ENCODE measurements at places on chromosomes 6 and 20. TPM values are rescaled to one million over a fixed set of nuclear protein-coding genes. Genes with fewer than 3 reads are reported as not detected.

The TXLNB gene
- 0.27 TPM for polyA plus RNA-seq

The ADGRB3 gene
- not detected for polyA plus RNA-seq

The PROKR2 gene
- not detected for polyA plus RNA-seq

The FAM83B gene
- 6.0 TPM for polyA plus RNA-seq

The TRIM31 gene
- 37.8 TPM for polyA plus RNA-seq

The ACSS1 gene
- polyA plus RNA-seq, result 27.9 TPM

The PPT2 gene
- polyA plus RNA-seq, result 26.5 TPM

GRCh38 chr6:164409309-164410009 is 899.9 kb downstream of the C6orf118 start:
- no peak overlapping the region for H3K4me3 ChIP-seq
- H3K27me3 ChIP-seq, result no peaks in the 10 kb centered on the region
- H3K27ac ChIP-seq, result no peak overlapping the region
- no peaks in the 10 kb centered on the region for H3K36me3 ChIP-seq

DNA sequence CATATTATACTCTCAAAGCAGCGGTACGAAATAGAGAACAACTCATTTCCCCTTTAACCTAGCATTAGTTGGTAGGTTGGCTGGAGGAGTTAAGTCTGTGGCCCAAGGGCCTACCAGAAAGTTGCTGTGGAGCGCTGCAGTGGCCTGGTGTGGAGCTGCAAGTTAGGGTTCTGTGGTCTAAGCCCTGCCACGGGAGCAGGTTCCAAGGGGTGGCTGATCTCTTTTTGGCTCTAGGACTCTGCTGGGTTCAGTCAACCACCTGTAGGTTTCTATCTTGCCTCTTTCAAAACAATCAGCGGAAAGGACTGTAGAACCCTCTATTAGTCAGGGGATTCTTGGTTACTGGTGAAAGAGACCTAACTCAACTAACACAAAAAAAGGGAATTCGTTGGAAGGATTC is 54.5 kb upstream of the TULP4 start:
- H3K36me3 ChIP-seq, result no peaks in the 10 kb centered on the region
- H3K4me3 ChIP-seq, result no peak overlapping the region
- no peaks in the 10 kb centered on the region for H3K4me1 ChIP-seq
- no peak overlapping the region for H3K27ac ChIP-seq
- no peaks in the 10 kb centered on the region for H3K27me3 ChIP-seq

DNA sequence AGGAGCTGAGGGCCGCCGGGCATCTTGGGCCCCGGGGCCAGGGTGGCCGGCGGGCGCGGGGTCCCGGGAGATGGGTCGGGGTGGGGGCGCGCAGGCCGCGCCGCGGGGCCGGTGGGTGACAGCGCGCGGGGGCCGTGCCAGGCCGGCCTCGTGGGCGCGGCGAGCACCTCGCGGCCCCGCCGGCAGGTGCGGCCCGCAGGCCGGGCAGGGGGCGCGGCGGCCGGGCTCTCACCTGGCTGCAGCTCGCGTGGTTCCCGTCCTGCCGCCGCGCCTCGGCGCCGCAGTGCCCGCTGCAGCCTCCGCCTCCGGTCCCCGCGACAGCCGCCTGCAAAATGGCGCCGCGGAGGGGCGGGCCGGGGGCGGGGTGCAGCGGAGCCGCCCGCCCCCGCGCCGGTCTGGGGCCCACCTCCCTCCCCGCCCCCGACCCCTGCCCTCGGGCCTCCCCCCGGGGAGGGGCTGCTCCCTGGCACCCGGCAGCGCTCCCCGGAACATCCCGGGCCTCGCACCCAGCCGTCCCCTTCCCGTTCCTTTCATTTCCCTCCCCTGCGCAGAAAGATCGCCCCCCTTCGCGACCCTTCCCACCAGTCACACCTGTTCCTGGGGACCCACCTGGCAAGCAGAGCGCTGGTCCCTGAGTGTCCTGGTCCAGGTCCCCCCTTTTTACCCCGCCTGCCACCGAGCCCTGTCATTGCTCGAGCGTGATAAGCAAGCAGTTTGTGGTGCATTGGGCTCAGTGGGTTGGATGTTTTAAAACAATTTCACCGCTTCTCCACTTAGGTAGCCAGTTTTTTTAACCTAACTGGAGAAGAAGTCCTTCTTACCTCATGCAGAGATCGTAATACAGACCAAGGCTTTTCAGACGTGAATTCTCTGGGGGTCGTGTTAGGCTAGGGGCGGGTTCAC is at the start of gene SLC23A2:
SLC23A2 (minus strand) TSS at position 337 of the 903 bp plus-strand sequence. CDS start 68,948 bp downstream, outside the sequence.
- H3K27ac ChIP-seq, result peak within 1 kb of the TSS; percentile 72
- no peaks in the 10 kb centered on the region for H3K27me3 ChIP-seq
- H3K36me3 ChIP-seq, result no peaks in the 10 kb centered on the region
- peak within 1 kb of the TSS; percentile 74 for H3K4me3 ChIP-seq
- DNase-seq, result peak; percentile 61
- peaks cover 5% of the 10 kb centered on the region for H3K4me1 ChIP-seq

DNA sequence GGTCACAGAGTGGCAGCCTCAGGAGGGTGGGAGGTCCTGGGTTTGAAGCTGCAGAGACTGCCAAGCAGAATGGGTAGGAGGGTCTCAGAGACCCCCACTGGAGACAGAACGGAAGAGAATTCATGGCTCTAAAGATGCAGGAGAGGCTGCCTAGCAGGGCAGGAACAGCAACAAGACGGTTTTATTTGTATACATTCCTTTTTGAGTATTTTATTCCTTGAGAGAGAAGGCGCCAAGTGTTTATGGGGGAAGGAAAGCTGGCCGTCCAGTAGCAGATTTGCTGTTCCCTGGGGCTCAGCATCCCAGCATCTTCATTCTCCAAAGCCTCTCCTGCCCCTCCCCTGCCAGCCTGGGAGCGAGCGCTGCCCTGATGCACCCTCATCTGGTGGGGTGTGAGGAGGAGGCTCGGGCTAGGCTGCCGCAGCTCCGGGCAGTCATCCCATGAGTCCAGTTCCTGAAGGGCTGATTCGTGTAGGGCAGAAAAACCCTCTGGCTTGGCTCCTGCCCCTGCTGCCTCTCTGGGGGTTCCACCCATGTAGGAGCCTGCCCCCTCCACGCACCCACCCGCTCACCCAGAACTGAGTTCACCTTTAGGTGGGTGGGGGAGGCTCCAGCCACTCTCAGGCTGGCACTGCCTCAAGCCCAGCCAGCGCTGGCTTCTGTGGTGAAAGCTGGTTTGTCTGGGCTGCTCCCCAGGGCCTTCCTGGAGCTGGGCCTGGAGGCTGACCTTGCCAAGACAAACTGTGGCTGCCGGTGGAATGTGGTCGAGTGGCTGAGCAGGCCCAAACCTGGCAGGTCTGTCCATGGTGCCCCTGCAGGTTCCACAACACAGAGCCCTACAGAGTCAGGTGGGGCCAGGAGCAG is 32.4 kb downstream of the CPXM1 start:
- H3K4me3 ChIP-seq, result no peak overlapping the region
- no peaks in the 10 kb centered on the region for H3K27me3 ChIP-seq
- no peaks in the 10 kb centered on the region for H3K4me1 ChIP-seq
- no peak overlapping the region for H3K27ac ChIP-seq
- no peaks in the 10 kb centered on the region for H3K36me3 ChIP-seq

DNA sequence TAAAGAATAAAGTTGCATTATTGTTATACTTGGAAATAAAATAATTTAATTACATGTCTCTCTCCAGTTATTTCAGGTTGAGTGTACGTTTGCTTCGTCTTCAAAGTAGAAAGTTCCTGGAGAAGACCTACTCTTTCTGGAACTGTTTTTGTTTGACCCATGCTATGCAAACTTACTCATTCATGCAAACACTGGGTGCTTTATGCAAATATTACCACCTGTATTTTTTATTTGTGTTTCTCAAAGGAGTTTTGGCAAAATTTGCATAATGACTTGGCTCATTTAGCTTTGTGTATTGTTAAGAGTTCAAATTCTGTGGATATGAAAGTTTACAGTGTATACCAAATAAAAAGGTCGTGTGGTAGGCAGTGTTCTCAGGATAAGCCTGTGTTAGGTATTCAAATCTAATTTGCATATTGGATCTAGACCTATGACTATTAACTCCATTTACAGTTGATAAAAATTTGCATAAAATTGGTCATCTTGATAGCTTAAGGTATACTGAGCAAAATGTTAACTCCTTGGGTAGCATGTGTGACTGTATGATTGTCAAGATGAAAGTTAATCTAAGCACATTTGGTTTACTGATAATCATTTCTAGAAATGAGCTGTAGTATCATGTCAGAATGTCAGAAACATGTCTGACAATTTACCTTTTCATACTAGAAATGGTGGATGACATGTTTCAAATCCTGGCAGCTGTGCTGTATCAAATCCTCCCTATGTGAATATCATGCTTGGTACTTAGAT is 65.2 kb downstream of the CDKAL1 start:
- no peak overlapping the region for H3K4me3 ChIP-seq
- peaks cover 16% of the 10 kb centered on the region for H3K36me3 ChIP-seq
- no peaks in the 10 kb centered on the region for H3K4me1 ChIP-seq
- no peak for DNase-seq
- no peak overlapping the region for H3K27ac ChIP-seq

GRCh38 chr6:13917141-13917540 is 7.6 kb upstream of the RNF182 start:
- peaks cover 6% of the 10 kb centered on the region for H3K4me1 ChIP-seq
- no peak for DNase-seq
- H3K36me3 ChIP-seq, result no peaks in the 10 kb centered on the region
- H3K27ac ChIP-seq, result no peak overlapping the region

- no peak for DNase-seq
- H3K36me3 ChIP-seq, result no peaks in the 10 kb centered on the region
- no peak overlapping the region for H3K4me3 ChIP-seq
- H3K4me1 ChIP-seq, result no peaks in the 10 kb centered on the region
Measured at GRCh38 chr6:5567352-5567751, 306.0 kb downstream of the FARS2 start.

DNA sequence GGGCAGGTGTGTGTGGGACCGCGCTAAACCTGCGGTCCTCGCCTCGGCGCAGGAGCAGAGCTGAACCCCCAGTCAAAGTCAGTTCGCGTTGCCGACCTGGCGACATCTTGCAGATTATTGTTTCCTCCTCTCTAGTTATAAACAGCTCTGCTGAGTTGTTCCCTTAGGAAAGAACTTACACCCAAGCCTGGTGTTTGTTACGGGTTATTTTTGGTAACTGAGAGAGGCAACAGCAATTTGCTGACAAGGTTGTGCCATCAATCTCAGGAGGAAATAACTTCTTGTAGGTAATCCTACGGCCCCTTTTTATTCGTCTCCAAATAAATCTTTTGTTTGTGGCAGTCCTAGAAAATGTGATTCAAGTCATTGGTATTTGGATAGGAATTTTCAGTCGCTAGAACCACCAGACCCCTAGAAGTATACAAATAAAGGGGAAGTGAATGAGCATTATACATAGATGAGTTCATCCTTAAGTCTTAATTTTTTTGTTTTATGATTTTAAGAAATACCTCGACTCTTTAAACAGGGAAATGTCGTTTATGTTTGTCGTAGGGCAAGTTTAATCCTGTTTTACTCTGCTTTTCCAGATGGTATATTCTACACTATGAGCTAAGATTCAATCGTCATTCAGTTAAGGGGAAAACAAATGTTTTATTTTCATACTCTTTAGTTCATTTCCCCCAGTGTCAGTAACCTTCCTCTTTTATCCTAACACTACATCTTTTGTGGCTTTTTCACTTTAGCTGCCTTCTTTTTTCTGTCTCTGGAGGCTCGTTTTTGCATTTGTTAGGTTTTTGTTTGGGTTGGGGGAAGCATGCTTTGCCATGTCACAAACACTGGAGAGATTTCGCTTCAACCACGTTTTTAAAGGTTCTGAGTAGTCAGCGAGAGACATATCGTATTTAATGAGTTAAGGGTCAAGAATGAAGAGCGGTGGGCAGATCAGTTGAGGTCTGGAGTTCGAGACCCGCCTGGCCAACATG is 1.2 kb downstream of the PM20D2 start:
- peak overlapping the region; percentile 90 for H3K27ac ChIP-seq
- DNase-seq, result peak; percentile 47
- H3K4me1 ChIP-seq, result peaks cover 5% of the 10 kb centered on the region
- H3K36me3 ChIP-seq, result no peaks in the 10 kb centered on the region
- peak overlapping the region; percentile 83 for H3K4me3 ChIP-seq
- no peaks in the 10 kb centered on the region for H3K27me3 ChIP-seq

DNA sequence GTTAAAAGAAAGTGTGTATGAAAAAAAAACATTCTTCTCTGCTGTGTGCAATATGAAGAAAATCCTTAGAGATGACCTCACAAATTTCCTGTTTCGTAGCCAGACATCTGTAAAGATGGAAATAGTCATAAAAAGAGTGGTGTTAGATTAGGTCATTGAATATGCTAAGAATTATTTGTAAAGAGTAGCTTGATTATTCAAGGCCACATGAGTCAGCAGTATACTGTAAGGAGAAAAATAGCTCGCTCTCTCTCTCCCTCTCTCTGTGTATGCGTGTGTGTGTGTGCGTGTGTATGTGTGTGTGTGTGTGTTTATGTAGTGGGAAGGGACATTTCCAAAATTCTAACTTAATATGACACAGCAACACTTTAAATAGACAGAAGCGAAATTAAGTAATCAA is 78.8 kb downstream of the PTCHD4 start:
- DNase-seq, result no peak
- H3K4me1 ChIP-seq, result no peaks in the 10 kb centered on the region
- no peaks in the 10 kb centered on the region for H3K27me3 ChIP-seq

DNA sequence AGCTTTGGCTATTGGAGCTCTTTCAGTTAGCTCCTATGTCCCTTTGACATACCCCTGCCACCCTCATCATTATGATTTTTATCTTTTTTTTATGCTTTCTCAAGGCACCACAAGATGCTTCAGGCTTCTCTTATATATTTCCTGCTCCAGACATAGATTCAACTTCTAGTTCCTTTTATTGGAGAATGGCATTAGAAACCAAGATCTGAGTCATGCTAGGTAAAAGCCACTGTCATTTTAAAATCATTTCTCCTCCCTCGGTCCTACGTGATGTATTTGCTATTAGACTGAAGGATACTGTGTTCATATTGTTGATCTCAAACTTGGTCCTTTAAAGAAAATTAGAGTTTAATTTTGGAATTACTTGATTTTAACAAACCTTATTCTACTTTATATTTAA is 8.3 kb downstream of the TENT5A start:
- no peak overlapping the region for H3K27ac ChIP-seq
- peaks cover 5% of the 10 kb centered on the region for H3K36me3 ChIP-seq
- no peak for DNase-seq
- no peak overlapping the region for H3K4me3 ChIP-seq

DNA sequence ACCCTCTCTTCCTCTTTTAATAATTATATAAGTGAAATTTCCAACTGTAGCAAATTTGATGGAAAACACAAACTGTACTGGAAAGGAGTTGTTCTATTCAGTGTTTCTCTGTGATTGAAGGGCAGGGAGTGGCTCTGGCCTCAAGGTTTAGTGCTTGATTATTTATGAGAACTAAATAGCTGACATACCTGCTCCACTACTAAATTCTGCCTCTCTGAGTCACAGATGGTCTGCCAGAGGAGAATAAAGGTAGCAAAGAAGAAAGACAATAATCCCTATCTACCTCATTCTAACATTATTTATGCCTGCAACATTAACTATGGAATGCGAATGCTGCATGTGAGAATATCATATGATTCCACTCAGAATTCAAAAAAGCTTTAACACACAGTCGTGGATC is 9.3 kb downstream of the BMP5 start:
- no peaks in the 10 kb centered on the region for H3K27me3 ChIP-seq
- no peak for DNase-seq
- H3K4me1 ChIP-seq, result no peaks in the 10 kb centered on the region

DNA sequence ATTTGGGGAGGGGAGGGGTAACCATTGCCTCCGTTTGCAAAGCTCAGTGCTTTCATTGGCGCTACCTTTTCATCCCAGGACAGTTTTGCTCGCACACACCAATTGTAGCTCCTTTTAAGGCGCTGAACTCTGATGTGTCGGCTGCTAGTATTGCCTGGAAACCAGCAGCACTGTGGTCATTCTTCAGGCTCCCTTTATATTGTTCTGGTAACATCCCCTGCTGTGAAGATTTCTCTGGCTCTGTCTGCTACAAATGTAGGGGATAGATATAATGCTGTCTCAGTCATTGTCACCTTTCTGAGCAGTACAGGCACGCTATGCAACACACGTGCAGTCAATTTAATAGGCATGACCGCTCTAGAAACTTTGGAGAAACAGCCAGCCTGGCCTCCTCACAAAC is 172.9 kb upstream of the SASH1 start:
- no peaks in the 10 kb centered on the region for H3K36me3 ChIP-seq
- no peaks in the 10 kb centered on the region for H3K4me1 ChIP-seq
- H3K27ac ChIP-seq, result no peak overlapping the region
